HFFc6 (cell line): ENCODE measurements at places on chromosomes 2 and 18. TPM values are rescaled to one million over a fixed set of nuclear protein-coding genes. Genes with fewer than 3 reads are reported as not detected.

The NR4A2 gene
- total RNA-seq = 2.2 and 5.5 TPM in 2 replicates

The TMEFF2 gene
- total RNA-seq = 0.25 TPM in 1 of 3 replicates, not detected in the others

GRCh38 chr2:162293122-162293786 is 25.2 kb downstream of the IFIH1 start:
- no peaks in the 10 kb centered on the region for H3K36me3 ChIP-seq
- peaks cover 22% of the 10 kb centered on the region for H3K4me1 ChIP-seq
- no peaks in the 10 kb centered on the region for H3K27me3 ChIP-seq
- H3K4me3 ChIP-seq = no peak overlapping the region

- peaks cover 12% of the 10 kb centered on the region for H3K27me3 ChIP-seq
- peak; percentile 73 for DNase-seq
- H3K36me3 ChIP-seq = no peaks in the 10 kb centered on the region
- H3K27ac ChIP-seq = peak overlapping the region; percentile 37
These were observed 55.5 kb upstream of the HS6ST1 start for GRCh38 chr2:128374001-128374710.

GRCh38 chr2:191228861-191229260 is 16.3 kb upstream of the MYO1B start:
- H3K4me1 ChIP-seq = peaks cover 55% of the 10 kb centered on the region
- no peak overlapping the region for H3K4me3 ChIP-seq
- H3K36me3 ChIP-seq = peaks cover 4% of the 10 kb centered on the region; the same call in 1 of the 2 replicates
- DNase-seq = no peak
- H3K27ac ChIP-seq = no peak overlapping the region; the same call in 1 of the 2 replicates
- no peaks in the 10 kb centered on the region; the same call in 1 of the 2 replicates for H3K27me3 ChIP-seq

DNA sequence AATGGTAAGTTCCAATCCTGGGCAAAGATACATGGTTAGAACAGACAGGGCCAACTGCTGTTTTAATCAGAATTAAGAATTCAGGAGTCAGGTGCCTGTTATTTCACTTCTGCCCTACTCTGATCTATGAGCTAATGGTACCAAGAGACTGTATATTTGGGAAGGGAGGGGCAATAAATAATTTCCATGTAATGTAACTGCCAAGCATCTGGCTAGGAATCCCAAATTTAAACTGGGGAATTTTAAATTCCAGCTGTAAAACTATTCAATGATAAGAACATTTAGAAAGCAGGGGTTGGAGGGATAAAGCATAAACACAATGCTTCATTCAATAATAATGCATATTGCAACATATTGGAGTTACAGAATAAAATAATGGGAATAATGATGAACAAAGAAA is 49.7 kb downstream of the SCN7A start:
- DNase-seq = no peak
- H3K27ac ChIP-seq = no peak overlapping the region
- H3K4me1 ChIP-seq = no peaks in the 10 kb centered on the region
- peaks cover 3% of the 10 kb centered on the region for H3K27me3 ChIP-seq
